ENCODE measurements at places on chromosomes 5 and 9.

DNA sequence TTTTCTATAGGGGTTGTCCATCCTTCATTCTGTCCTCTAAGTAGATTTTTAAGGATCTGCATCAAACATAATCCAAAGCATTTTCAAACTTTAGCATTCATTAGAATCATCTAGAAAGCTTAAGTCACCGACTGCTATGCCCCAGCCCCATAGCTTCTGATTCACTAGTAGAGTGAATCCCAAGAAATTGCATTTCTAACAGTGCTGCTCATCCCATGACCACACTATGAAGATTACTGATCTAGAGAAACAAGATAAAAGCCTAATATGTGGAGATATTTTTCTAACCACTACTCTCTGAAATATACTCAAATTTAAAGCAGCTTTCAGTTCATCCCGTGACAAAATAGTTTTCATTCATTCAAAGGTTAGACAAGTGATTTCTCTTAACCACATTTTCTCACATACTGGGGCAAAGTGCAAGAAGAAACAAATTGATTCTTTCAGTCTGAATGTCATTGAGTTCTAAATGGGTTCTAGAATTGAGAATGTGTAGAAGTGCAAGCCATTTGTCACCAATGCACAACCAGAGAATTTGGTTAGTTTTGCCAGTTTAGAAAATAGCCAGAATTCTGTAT is 286.9 kb upstream of the CD180 start:
- no peak for DNase-seq

DNA sequence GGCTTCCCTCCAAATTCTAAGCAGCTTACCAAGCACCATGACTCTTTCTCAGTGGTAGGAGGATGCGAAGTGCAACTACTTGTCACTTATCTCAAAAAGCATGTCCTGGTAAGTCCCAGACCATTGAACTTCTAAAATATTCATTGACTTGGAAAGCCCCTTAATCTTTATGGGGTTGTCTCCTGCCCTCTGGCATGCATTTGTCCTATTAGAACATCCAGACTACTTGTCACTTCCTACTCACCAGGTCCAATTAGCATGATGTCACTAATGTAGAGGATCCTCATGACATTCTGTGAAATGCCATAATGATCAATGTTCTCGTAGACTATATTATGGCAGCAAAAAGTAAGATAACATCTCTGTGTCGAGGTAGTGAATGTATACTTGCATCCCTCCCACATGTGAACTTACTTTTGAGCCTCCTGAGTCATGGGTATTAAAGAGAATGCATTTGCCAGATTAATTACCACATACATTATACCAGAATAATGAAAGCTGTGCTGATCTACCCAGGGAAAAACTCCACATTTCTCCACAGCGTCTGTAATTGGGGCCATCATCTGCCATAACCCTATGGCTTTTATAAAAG is 63.5 kb upstream of the RAD23B start:
- no peak for DNase-seq

GRCh38 chr5:78544561-78545201 is 103.9 kb downstream of the LHFPL2 start:
- no peak for DNase-seq

GRCh38 chr5:156420665-156421064 is 93.7 kb downstream of the SGCD start:
- no peak for DNase-seq

DNA sequence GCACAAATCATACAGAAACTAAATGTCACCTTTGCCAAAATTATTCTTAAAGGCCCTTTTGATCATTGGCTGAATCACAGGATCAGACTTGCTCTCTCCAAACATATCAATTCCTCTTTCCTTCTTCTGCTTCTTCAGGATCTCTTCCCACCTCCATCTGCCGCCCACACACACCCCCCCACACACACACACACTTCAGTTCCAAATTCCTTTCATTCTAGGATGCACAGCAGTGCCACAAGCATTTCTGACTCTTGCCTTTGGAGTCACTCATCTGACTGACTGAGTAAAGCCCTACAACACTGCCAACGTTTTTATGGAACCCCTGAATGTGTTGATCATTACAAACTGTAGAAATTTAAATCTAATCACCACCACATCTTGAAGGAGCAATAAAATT is 22.9 kb downstream of the DNAH5 start:
- no peak for DNase-seq

GRCh38 chr9:72443855-72444254 is 77.6 kb upstream of the TMC1 start:
- no peak for DNase-seq

GRCh38 chr9:131421691-131422090 is 27.8 kb downstream of the PRRC2B start:
- DNase-seq = no peak

DNA sequence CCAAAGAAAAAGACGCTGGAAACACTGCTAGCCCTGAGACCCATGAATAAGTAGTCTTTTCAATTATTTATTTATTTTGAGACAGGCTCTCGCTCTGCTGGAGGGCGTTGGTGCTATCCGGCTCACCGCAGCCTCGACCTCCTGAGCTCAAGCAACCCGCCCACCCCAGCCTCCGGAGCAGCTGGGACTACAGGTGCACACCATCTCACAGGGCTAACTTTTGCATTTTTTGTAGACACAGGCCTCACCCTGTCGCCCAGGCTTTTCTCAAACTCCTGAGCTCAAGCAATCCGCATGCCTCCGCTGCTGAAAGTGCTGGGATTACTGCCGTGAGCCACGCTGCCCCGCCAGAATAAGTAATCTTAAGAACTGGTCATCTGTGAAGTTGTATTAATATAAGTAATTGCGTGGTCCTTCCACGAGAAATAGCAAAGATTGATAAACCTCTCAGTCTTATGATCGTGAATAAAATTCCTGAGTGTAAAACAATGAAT is 1.6 kb downstream of the ANXA2R start:
- no peak for DNase-seq

DNA sequence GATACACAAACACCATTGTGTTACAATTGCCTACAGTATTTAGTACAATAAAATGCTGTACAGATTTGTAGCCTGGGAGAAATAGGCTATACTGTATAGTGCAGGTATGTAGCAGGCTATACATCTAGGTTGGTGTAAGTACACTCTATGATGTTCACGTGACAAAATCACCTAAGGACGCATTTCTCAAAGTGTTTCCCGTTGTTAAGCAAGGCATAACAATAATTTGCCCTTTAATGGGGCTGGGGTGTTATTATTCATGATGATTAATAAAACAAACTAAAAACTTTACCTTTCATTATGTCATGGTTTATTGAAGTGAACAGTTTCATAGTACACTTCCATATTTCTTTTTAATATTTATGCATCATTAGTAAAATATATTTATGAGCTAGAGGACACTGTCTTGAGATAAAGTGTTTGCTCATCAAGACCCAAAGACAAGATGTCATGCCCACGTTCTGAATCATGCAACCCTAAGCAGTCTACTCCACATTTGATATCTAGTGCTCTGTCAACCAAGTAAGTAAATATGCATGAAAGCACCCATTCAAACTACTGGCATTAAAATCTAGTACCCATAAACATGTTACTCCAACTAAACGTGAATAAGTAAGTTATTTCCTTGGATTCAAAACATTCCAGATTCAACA is 220.5 kb downstream of the NR2F1-AS1 start:
- no peak for DNase-seq

DNA sequence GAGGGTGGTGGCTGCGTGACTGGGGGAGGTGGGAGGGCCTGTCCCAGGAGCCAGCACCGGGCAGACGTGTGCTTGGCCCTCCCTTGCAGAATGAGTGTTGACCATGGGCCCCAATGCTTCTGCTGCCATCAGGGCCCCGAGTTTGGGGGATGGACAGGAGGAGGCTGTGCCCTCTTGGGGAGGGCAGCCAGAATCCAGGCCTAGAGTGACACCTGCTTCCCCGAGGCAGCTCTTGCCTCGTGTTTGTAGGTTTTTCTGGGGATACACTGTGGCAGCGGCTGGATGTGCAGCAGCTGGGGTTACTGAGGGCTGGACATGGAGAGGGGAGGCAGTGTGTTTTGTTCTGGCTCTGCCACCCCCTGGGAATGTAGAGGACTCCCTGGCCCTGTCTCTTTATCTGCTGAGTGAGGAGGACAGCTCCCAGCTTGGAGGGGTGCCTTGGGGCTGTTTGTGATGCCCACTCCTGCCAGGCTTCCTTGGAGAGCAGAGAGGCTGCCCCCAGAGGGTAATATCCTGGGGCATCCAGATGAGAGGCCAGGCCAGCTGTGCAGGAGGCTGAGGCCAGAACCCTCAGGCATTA is 22.7 kb downstream of the WNK2 start:
- DNase-seq = no peak

- DNase-seq = no peak
Observed at GRCh38 chr5:105536675-105537074, 1974.1 kb upstream of the NUDT12 start.

GRCh38 chr9:134395737-134396257 is 69.5 kb downstream of the RXRA start:
- no peak for DNase-seq

DNA sequence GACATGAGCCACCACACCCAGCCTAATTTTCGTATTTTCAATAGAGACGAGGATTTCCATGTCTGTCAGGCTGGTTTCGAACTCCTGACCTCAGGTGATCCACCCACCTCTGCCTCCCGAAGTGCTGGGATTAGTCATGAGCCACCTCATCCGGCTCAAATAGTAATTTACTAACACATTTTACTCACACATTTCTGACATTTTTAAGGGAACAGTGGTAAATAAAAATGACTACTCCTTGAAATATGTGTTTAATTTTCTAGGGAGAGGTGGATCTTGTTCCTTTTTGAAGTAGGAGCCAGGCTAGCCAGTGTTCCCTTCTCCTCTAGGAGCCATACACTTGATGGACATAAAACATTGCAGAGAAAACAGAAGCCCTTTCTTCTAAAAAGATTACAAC is 55.2 kb upstream of the ERBIN start:
- no peak for DNase-seq

DNA sequence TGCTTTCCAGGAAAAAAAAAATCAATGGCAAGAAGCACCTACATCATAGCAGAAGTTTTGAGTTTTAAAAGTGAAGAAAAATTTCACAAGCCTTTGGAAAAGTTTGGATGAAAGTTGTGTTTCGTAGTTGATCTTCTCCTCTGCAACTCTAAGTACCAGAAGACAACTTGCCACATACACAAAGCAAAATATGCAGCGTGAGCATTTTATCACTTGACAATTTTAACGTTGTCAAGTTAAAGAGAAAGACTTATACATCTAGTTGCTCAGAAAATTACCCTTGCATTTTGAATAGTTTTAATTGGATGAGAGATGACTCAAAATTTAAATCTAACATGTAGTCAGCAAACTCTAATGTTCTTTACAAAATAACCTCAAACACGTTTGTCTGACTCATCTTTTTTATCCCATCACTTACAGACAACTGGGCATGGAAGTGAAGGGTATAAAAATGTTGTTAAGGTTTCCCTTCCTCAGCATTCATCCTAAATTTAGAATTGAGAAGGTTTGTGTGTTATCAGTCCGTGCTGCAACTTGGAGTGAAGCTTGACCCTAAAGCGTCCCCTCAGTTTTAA is 213.4 kb downstream of the MARCHF11 start:
- DNase-seq = no peak

DNA sequence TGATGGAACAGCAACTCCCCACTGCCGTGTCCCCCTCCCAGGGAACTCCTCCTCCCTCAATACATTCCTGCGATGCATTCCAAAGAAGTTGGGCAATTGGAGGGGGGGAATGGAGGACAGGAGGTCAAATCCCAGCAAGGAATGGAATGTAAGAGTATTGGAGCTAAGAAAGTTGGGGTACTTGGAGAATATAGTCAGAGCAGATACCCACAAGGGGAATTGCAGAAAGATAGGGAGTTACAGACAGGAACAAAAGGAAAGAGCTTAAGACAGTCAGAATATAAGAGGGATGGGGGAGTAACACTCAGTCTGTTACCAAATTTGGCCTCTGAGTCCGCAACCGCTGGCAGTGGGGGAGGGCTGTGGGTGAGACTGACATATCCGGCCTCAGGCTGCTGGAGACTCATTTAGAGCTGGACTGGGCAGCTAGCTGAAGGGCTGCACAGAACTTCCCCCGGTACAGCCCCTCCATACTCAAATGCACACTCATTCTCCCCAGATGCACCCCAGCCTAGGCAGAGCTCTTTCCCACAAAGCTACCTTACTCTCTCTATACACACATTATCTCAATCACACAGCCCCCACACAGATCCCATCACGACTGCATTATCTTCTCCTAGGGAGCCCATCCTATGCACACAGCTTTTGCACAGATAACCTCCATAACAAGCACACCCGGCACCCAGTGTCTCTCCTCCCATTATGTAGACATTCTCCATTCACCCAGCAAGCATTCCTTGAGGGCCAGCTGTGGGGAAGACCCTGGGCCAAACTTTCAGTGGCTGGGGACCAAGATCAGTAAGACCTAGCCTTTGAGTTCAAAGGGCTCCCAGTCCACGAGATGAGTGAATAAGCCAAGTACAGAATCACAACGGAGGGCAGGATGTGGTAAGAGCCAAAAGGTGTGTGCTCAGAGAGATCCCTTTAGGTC is 3.7 kb downstream of the TLN1 start:
- DNase-seq = no peak

GRCh38 chr5:80622756-80623155 is 31.7 kb upstream of the MSH3 start:
- no peak for DNase-seq

DNA sequence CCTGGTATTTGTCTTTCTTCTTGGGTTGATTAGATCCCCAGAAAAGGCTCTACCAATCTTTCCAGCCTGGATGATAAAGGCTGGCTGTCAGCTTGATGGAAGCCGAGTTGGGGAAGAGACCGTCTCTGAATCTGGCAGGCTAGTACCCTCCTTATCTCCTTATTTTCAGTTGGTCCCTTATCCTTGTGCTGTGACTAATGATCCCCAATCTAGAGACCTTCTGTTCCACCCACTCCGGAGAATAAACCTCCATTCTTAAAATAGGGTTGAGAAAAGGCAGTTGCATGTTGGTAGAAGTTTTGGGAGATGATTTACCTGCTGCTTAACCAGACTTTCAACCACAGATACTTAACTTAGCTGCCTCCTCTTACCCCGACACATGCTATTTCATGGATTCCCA is 52.3 kb downstream of the PRKACG start:
- no peak for DNase-seq

DNA sequence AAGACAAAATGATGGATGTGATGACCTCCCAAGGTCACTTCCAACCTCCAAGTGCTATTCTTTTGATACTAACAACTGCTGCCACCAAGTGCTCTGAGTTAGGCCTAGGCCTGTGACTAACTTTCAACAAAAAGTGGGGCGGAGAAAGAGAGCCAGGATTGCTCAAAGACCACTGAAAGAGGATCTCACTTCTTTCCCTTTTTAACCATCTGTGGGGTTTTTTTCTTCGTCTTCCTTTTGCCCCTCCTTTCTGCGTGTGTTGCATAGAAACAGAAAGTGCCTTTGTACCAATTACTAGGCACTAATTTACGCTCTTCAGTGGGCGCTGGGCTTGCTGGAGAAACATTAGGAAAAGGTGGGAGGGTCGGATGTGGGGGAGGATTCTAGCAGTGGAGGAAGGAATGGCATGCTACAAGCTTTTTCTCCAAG is 8.0 kb downstream of the KLF9 start:
- DNase-seq = no peak

DNA sequence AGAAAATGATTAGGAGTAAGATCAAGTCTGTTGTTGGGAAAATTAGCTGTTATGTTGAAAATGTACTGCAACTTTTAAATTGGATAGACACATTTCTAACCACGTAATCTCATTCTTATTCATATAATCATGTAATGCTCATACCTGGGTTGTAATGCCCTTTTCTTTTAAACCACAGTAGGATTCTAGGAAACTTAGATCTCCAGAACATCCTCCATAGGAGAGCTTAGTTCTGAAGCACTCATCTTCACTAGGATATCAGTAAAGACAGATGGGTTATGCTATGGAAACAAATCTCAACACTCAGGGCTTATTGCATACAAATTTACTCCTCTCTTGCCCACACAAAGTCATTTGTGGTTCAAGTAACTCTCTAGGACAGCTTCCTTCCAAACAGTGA is 34.8 kb upstream of the ANXA1 start:
- no peak for DNase-seq

All from NCI-H2029 treated with DMSO at 0.1 percent for 48 hours (cell line).